ENCODE measurements at places on chromosomes 16 and 17.

DNA sequence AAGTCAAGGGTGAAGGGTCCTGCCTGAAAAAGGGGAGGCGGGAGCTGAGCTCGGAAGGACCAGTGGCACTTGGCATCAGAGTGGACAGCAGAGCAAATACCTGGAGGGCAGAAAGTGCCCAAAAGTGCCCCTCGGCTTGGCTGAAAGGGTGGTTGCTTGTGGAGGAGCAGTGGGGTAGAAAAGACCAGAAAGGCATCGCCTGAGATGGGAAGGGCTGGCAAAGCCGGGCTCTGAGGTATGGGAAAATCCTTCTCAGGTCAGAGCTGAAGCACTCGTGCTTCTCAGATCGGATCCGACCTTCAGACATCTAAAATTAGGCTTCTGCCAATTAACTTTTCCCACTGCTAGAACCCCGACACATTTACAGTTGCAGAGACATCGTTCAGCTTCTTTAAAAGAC lies 1.5 kb upstream of the RPL38 start:
- no peak for DNase-seq

GRCh38 chr17:16352667-16353316 lies 477 bp downstream of the CENPV start:
- no peak for DNase-seq

DNA sequence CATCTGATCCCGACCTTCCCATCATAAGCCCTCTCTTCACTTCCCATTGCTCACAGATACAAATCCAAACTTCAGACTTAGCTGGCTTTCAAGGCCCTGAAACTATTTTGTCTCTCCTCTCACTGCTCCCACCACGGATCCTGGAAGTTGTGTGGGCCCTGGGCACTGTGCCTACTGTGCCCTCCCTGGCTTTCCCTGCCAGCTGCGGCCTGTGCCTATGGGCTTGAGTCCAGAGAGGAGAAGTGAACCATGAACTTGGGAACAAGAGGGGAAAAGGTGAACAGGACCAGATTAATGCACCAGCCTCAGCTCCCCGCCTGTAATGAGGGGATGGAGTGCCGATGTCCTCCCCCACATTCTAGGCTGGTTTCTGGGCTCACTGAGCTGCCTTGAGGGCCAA lies 18.9 kb upstream of the KCNJ12 start:
- no peak for DNase-seq

DNA sequence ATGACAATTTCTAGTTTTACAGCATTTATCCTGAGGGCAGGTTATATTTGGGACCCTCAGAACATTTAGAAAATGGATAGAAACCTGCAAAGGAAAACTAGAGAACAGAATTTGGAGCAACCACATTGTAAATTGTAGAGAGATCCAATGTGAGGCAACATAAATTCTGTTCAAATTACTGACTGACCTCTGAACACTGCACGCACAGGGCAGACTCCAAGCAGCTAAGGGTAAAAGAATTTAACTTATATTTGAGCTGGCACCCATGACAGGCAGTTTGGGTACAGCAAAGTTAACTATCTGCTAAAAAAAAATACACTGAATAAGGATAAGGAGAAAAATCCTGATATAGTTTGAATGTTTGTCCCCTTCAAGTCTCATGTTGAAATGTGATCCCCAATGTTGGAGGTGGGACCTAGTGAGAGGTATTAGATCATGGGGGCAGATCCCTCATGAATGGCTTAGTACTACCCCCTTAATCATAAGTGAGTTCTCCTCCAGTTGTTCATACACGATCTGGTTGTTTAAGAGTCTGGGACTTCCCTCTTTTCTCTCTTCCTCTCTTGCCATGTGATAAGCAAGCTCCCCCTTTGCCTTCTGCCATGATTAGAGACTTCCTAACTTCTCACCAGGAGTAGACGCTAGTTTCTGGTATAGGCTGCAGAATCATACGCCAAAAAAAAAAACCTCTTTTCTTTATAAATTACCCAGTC lies 75.7 kb downstream of the FBXL20 start:
- DNase-seq = no peak

DNA sequence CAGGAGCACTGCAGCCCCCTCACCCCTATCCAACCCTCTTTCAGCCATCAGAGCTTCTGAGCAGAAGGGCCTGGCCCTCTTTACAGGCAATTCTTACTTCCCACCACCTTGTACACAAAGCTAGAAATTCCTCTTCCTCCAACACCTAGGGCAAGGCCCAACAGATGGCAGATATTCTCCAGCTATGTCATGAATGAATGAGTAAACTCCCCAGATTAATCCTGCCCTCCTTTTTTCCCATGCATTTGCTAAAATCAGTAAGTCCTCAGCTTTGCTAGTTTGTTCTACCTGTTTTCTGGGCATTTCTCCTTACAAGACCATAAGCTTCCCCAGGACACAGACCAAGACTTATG lies 20.4 kb upstream of the MRPS23 start:
- DNase-seq = no peak

- no peak for DNase-seq
Observed at GRCh38 chr16:84047626-84048025, 5.0 kb upstream of the SLC38A8 start.

Data from amniotic stem cell (primary cell).